ENCODE measurements at places on chromosomes 6 and 20.

DNA sequence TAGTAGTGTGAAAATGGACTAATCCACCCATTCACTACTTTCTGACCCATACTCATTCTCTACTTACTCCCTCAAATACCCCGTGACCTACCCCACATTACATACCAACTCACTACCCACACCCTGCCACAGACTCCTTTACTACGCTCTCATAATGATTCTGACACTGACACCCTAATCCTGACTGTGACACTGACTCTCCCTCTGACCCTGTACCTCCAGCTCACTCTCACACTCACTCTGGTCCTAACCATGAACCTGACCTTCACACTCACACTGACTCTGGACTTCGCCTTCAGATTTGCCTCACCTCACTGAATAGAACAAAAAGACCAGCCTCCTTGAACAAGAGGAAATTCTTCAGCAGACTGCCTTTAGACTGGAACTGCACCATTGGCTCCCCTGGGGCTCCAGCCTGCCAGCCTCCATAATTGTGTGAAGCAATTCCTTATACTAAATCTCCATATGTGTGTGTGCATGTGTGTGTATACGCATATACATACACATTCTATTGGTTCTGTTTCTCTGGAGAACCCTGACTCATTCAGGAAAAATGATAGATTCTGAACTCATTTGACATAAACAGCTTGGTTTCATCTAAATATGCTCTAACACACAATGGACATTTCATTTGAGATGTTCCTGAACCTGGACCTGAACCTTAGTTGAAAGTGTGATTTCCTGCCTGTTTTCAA lies 10.5 kb upstream of the ZNF343 start:
- no peak for DNase-seq

DNA sequence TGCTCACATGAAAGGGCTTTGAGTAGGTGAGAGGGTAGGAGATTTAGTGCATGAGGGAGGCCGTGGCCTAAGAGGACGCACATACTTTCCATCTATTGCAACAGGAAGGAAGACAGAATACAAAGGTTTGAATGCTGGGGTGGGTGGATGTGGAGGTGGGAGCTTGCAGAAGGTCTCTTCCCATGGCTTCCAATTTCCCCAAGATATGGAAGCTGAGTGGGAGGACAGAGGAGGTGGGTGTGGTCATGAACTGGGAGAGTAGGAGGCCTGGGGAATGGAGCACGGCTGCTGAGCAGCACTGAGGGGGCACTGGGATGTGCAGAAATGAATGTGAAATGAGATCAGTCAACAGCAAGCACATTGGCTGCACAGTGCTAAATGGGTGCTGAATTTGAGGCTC lies 70.3 kb downstream of the SCML4 start:
- DNase-seq, result no peak

DNA sequence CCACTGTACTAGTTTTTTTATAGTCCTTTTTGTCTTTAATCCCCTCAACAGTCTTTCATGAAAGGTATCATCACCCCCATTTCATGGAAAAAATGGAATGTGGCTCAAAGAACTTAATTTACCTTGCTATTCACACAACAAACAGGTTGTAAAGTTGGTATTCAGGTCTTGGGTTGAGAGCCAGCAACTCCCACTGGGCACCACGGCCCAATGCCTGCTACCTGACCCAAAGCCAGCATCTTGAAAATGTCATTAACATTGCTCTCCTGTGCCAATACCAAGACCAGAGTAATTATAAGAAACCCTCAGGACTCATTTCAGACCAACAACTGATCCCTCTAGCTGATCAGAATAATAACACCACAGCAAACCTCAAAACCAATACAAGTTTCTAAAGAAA lies 75.7 kb downstream of the METTL24 start:
- no peak for DNase-seq

GRCh38 chr6:7914991-7915789 lies 4.6 kb upstream of the TXNDC5 start:
- DNase-seq, result no peak

- no peak for DNase-seq
These were observed 242.9 kb downstream of the FOXA2 start for GRCh38 chr20:22341508-22341907.

DNA sequence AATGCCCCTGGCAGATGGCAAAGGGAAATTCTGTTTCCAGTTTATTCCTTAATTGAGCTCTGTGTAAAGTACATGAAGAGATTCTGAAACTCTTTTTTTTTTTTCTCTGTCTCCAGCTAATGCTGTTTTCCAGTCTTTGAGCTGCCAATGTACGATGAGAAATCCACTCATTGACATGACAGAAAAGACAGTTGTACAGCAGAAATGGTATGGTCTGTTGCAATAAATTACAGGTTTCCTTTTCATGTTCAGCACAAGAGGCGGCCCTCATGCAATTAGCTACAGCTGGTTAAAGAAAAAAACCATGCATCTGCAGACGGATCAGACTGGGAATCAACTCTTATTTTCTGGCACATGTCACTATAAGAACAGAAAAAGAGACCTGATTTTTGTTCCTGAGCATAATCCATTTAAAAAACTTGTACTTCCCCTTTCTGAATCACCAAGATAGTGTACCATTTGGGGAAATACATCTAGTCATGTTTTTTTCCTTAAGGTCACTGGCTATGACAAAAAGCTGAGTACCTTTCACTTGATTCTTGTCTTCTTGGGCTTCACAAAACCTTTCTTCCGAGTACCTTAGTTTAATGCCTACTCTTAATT lies 289.8 kb upstream of the PREP start:
- peak; percentile 97 for DNase-seq

DNA sequence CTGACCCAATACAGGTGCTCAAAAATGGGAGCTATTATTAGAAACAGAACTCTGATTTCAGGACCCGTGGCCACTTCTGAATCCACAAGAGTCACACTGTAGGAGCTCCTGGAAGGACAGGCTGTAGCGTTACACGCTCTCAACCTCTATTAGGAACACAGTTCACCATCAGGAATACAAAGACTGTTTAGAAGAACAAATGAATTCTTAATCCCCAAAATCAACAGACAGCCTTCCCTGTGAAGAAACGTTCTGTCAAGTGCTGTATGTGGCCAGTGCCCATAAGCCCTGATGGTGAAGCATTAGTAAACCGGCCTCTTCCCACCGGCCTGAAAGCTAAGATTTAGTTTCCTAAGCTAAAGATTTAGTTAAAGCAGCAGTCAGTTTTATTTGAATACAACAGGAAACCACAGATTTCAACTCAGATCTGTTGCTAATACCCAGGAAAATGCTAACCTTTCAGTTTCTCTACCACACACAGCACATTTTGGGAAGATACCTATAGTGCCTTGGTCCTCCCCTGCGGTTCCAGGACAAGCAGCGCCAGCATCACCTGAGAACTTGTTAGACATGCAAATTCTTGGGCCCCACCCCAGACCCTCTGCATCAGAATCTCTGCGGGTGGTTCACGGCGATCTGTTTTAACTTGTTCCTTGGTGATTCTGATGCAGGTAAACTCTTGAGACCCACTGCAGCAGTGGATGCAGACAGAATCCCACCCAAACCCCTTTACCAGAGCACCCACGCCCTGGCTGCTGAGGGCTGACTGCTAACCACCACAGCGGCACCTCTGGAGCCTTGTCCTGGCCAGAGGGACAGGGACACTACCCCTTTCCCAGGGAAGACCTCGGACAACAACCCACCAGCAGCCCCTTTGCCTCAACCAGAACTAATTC lies 33.4 kb downstream of the MTRES1 start:
- DNase-seq, result no peak

GRCh38 chr20:63098195-63098810 lies 91.5 kb upstream of the BHLHE23 start:
- no peak for DNase-seq

- DNase-seq, result no peak
These were observed 7.1 kb upstream of the LOC128125822 start for GRCh38 chr6:63565058-63565726.

DNA sequence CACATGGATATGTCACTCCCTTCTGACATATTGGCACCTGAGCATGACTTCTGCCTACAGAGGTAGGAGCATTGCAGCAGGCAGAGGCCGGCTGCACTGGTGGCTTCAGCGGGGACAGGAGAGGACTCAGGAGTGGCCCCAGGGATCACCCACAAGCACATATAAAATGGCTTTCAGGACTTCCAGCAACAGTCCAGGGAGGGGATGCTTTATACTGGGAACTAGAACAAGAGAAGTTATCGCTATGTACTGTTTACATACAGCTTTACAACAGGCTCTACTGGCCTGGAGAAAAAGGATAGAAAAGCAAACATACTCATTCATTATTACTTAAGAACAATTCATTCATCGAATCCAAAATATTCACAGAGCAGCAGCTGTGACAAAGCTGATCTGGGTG lies 337.8 kb downstream of the THBS2 start:
- no peak for DNase-seq

DNA sequence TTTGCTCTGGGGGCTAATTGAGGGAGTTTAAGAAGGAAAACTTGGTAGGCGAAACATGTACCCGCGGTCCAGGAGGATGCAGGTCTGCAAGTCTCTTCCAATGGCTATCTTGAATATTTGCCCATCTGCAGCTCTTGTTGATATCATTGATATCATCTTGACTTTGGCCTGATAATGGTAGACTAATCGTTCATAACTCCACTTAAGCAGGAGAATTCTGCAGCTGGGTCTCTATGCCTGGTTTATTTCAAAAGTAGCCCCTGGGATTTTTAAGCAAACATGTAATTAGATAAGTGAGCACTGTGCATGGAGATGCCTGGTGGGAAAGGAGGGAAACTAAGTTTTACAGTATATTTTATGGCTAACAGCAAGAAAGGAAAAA lies 52.7 kb downstream of the ADGB start:
- no peak for DNase-seq

- DNase-seq, result no peak
These were observed 32.8 kb downstream of the GSS start for GRCh38 chr20:34922654-34923381.

DNA sequence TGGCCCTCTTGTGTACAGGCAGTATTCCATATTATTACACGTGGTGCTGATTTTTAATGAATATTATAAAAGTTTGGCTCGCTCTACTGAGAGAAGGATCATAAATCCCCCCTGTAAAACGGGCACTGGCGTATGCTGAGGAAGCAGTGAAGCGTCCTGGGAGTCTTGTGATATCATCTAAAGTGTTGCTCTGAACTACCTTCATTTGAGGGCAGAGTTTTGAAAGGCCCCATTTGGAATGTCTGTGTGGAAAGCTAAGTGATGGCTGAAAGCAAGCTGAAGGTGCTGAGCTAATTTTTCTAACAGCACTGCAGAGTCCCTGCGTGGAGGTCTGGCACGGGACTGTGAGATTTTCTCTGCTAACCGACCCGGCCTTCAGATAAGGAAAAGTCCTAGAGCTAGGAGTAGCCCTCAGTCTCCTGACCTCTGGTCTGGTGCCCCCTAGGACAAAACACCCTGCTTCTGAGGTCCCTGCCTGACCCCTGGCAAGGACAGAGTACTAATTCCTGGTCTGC lies 1.3 kb upstream of the BACH2 start:
- DNase-seq, result no peak

- no peak for DNase-seq
These were observed 34.5 kb upstream of the DUSP22 start for GRCh38 chr6:257774-258173.

- DNase-seq, result no peak
These were observed 262.4 kb upstream of the MARCKS start for GRCh38 chr6:113594726-113595125.

DNA sequence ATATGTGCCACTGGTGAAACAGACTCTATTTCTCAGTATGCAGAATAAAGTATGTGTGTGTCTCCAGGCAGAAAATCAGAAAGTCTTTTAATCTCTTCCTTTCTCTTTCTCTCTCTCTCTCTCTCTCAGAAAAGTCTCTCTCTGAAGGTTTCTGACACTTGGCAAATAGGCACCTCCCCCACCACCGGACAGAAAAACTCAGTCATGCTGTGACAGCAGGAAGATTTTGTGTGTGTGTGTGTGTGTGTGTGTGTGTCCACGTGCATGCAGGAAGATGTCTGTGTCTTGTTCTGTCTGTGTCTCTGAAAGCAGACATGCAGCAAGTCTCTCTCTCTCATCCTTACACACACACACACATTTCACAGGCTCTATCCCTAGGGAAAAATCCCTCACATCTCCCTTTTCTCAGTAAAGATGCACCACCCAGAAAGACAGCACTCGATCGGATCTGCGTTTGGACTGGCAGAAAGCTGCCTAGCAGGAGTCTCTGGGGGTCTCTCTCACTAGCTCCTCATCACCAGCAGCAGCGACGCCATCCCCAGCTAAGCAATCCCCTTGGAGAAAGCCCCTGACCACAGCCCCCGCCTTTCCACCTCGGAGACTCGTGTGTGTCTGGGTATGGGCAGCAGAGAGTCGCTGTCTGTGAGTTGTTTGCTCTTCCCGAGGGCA lies 98.3 kb downstream of the EDN3 start:
- DNase-seq, result no peak

DNA sequence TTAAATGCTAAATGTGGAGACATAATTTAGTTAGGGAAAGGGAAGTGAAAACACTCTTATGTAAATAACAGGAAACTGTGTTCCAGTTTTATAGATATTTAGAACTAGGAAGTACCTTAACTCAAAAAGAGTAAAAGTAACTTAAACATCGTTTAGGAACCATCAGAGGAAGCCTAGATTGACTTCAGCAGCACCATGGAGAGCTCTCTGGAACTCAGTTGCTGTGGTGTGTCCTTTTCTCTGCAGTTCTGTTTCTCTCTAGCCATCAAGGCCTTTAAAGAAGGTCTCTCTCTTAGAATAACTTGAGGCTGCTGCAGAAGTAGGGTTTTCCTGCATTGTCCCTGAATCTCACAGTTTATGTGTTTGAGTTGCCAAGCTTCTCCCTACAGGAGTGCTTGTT lies 26.9 kb downstream of the CLVS2 start:
- no peak for DNase-seq

- DNase-seq, result no peak
These were observed 11.2 kb upstream of the BHLHE23 start for GRCh38 chr20:63017826-63018411.

DNA sequence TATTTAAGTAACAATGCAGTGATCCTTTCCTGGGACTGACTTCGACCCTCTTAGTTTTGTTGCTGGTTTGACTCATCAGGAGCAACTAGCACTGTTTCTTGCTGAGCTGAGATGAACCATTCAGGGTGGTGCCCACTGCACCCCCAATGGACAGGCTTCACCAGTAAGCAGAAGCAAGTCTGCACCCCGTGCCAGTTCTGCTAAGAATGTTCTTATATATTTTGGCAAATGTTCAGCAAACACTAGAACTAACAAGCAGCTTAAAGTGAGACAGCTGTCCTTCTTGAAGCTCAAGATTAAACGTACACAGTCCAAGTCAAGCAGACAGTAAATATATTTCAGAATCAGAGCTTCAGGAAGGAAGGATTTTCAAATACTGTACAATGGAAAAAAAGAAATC lies 561.3 kb upstream of the CDH4 start:
- DNase-seq, result peak; percentile 9

GRCh38 chr20:24340933-24341332 lies 128.5 kb upstream of the SYNDIG1 start:
- no peak for DNase-seq

DNA sequence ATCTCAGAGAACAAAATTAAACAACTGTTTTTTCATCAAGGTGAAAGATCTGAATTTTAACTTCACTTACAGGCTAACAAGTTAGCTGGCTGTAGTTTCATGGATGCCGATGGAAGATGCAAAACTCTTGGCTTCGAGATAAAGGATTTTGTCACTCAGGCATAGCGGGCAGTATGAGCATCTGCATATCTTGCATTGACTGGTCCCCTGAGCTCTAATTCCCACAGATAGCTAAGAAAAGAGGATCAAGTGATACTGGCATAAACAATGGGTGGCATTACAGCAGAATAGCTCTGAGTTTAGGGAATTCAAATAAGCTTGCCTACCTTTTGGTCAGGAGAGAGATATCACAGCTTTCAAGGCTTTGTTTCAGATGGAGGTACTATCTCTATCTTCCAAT lies 1.8 kb upstream of the CLVS2 start:
- DNase-seq, result no peak

GRCh38 chr20:4073852-4074741 lies 58.7 kb upstream of the RNF24 start:
- no peak for DNase-seq

Data from NCI-H1105 treated with DMSO at 0.1 percent for 48 hours (cell line).